ENCODE measurements at places on chromosomes 4 and X.

- no peak for DNase-seq
Measured at GRCh38 chr4:184413261-184414046, 60.9 kb downstream of the IRF2 start.

- no peak for DNase-seq
Measured at GRCh38 chr4:119244344-119244743, 31.8 kb downstream of the USP53 start.

DNA sequence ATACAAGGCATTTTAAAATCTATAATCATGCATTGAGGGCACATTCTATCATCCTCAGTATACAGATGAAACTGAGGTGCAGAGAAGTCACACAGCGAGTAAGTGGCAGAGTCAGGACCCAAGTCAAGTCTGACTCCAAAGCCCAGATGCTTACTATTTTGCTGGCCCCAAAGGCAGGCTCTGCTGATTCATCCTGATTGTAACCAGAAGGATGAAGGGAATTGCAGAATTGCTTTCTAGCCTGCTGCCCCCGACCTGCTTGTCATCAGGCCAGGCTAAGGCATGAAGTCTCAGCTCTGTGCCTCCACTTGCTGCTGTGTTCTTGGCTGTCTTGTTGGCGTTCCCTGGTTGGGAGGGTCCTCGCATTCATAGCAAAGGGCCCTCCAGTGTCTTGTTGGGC is 62.7 kb downstream of the SLC9A6 start:
- no peak for DNase-seq

DNA sequence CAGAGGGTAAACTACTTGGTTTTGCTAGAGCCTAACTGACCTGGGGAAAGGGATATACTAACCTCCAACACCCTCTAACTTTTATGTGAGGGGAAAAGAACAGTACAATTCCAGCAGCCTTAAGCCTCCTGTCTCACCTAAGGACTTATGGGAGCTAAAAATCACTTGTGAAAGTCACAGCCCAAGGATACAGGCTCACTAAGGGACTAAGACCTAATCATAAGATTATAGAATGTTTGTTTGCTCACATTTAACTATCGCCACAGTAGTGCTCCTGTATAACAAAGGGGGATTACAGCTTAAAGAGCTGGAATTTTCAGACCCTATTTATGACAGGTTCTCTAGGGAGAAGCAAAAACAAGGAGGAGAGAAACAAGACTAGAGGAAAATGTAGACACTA is 548.7 kb downstream of the DACH2 start:
- DNase-seq = no peak

DNA sequence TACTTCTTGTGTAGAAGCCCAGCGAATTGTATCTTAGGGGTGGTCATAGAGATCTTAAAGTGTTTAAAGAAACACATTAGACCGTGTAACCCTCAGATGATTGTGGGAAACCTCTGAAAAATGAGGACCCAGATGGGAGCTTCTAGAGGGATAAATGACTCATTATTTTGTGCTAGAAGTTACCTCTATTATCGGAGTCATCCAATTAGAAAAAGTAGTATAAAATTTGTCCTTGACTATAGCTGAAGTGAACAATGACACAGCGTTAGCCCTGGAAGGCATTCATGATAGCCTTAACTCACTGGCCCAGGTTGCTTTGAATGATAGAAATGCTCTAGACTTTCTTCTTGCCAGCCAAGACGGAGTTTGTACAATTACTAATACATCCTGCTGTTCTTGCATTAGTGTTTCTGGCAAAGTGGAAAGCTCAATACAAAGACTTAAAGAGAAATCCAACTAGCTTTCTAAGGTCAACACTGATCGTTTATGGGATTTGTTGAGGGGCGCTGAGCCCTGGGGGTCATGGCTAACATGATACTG is 178.9 kb upstream of the VEGFC start:
- DNase-seq = no peak

DNA sequence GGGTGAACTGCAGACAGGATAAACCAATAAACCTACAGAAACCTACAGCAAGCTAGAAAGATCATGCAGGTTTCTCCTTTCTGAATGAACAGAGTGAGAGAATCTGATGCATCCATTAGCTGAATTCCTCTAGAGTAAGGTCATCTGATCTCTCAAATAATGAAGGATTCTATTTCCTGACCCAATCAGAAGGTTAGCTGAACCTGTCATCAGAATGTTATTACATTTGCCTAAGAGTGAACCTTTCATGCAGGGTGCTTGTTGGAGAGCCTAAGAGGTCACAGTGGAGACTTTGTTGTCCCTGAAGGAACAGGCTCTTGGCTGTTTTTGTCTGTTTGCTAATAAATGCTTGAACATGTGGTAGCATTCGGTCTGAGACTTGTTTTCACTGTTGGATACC is 24.0 kb downstream of the MEPE start:
- DNase-seq = no peak

- DNase-seq = no peak
Measured at GRCh38 chr4:98148856-98149255, 5.6 kb upstream of the STPG2 start.

DNA sequence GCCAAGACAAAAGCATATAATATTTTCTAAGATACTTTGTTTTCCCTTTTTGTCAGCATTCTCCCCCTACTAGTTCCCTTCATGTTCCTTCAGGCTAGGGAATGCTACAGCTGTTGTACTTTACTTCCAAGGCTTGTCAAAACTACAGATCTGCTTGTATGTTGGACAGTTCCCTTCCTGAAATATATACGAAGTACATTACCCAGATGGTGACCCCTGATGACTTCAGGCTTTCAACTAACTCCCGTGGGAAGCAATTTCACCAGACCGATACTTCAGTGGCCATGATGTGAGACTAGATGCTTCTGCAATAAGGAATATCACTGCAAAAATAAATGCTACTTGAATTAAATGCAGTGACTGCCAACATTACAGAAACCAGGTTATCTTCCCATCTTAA is 332.8 kb downstream of the SH2D1A start:
- no peak for DNase-seq

- DNase-seq = no peak
Measured at GRCh38 chr4:148071009-148071408, 339.1 kb downstream of the ARHGAP10 start.

GRCh38 chrX:46850771-46851170 is 13.9 kb downstream of the RP2 start:
- no peak for DNase-seq

GRCh38 chr4:7395645-7396044 is 39.1 kb downstream of the PSAPL1 start:
- no peak for DNase-seq

DNA sequence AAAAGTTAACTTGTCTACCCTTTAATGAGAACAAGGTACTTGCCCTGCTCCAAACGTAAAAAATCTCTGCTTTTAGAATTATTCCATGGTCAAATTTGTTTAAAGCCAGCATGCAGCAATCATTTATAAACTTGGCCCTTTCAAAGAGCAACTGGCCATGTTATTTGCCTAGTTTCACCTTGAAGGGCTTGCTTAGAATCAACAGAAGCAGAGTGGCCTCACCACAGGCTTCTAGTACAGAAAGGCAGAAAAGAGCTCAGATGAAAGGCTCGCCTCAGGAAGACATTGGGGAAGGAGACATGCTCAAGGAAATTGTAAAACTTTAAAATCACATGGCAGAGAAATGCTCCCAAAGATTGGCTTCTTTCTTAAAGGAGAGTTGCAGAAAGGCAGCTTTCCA is 53.8 kb upstream of the USP26 start:
- no peak for DNase-seq

- no peak for DNase-seq
Measured at GRCh38 chrX:53682885-53683555, 3.5 kb downstream of the HUWE1 start.

DNA sequence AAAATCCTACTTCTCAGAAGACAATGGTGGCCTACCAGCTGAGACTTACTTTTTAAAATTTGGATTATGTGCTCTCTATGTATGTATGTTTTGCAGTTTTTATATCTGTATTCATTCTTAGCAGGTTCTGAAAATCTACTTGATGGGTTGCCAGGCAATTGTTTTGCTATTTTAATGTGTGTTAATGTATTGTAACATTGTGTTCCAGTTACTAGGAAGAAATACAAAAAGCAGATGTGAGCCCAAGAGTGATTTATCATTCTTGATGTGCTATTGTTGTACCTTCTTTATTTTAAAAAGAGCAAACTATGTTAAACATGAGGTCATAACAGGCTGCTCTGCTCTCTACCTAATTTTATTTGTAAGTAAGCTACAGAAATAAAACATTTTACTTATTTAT is 81.9 kb downstream of the REPS2 start:
- no peak for DNase-seq

DNA sequence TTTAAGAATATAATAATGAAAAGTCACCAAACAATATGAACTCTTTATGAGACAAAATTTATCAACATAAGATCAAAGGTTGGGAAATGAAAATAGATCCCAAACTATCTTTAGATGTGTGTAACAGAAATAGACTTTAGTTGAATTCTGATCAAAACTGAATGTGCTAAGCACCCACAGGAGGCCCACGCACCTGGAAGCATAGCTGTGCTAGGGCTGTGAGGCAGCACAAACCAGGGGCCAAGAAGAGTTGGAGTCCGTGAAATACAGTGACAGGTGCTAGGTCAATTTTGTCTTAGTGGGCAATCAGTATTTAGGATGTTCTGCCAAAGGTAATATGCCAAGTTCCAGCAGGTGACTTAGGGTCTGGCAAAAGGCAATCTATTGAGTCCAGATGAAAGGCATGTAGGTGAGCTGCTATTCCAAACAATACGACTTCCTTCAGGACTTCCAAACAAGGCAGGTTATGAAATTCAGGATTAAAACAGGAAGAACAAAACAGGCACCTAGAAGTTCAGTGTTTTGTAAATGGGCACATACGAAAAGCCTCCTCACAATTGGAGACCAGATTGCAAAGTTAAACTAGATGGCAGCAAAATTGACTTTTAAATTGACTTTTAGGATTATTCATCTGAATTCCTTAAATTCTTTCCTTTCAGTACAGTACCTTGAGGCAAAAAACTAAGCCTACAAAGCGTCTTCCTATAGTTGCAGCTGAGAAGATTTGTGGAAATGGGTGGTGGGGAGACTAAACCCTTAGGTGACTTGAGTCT is 4.7 kb upstream of the PCDH18 start:
- no peak for DNase-seq

DNA sequence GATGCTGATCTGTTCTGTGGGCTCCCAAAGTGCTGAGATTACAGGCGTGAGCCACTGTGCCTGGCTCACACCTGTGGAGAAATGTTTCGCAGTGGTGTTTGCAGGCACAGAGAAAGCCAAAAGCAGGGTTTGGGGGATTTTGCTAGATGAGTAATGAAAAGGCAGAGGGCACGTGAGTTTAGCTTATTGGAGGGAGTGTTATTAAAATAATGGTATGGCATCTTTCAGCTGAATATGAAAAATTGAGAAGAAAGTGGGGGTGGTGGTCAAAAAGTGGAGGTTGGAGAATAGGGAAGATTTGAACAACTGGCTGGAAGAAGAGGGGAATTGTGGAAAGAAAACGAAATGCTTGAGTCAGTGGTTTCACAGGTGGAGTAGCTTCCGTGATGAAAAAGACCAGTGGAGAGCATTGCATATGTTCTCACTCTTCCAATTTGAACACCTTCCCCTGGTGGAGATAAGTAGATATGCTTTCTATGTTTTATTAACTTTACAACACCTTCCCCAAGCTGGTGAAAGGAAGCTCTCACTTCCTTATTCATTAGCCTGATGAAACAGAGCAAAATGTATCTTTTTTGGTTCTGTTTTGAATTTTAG is 1.1 kb upstream of the CHST7 start:
- no peak for DNase-seq

- no peak for DNase-seq
Measured at GRCh38 chrX:38879631-38880220, 78.5 kb downstream of the MID1IP1 start.

- no peak for DNase-seq
Measured at GRCh38 chr4:123624959-123625358, 228.4 kb downstream of the SPRY1 start.

DNA sequence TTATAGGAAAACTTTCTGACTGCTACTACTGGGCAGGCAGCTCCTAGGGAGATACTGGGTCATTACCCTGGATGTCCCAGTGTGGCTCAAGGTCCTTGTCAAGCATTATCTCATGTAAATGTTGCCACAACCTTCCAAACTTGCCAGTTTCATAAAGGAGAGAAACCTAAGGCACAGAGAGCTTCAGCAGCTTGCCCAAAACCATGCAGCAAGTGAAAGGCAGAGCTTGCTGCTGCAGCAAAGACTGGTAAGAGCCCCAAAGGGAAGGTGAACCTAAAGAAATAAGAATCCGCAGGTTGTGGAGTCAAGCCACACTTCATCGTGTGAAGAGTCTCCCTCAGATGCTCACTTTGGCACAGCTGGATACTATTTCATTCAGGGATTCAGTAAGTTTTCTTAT is 2.3 kb downstream of the MPP1 start:
- no peak for DNase-seq

DNA sequence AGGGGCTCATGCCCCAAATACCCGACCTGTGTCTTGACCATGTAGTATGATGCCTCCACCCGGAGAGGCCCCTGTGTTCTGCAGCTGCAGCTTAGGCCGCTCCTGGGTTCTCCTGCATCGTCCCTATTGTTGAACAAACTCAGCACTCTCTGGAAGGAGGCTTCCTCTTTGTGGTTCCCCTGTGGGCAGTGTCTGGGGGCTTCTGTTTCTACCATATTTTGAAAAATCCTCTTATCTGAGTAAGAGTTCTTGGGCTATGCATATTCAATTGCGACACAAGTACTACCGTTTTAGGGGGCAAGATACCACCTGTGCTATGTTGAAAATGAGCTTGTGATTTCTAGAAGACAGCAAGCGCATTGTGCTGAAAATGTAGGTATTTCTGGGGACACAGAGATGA is 276.6 kb downstream of the DHRSX start:
- no peak for DNase-seq

DNA sequence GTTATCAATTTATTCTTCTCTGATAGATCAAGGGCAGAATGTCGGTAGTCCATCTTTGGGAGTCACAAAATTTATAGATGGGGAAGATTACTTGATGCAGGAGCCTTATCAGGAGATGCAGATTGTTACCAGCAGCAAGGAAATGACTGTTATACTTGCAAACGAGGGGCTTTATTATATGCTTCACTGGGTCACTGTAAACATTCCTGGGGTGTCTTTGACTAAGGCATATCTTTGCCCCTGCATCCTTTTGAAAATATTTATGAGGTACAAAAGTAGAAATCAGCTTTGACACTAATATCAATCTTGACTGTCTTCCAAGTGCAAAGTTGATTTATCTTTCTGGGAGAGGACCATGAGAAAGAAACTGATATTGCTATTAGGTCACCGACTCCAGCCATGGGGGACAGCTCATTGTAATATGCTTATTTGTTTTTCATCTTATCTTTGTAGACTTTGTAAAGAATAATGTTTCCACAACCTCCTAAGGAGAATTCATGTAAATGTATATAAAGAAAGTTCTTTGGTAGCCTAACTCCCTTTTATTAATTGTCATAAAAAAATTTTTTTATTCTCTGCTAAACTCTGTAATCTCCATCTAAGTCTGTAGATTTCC is 177.3 kb upstream of the EMCN start:
- no peak for DNase-seq

- no peak for DNase-seq
Measured at GRCh38 chr4:153448003-153448731, 18.0 kb upstream of the TMEM131L start.

GRCh38 chr4:141435446-141436225 is 200.7 kb upstream of the IL15 start:
- no peak for DNase-seq

GRCh38 chr4:22235698-22236097 is 280.2 kb downstream of the ADGRA3 start:
- DNase-seq = no peak

GRCh38 chr4:85408301-85408700 is 66.6 kb upstream of the ARHGAP24 start:
- no peak for DNase-seq
